EL (cell line): ENCODE measurements at places on chromosomes 11 and 22.

DNA sequence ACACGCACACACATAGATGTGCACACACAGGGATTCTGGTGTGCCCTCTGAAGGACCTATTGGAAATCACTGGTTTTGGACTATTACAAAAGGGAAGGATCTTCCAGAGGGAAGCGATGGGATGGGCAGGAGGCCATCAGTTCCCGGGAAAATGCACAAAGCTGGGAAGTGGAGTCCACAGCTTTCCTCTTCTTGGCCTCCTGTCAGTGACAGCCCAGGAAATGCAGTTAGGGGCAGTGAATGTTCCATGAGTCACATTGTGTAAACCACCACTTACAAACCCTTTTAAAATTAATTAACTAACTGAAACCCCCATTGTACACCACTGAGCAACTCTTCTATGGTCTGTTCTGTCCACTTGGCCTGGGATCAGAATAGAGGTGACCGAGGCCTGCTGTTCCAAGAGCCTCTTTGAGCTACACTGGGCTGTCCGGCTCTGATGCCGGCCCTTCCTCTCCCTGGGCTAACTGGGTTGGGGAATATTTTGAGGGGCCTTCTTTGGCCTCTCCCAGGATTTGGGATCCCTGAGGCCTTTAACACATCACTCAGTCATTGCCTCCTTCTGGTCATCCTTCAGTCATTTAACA lies 137.7 kb downstream of the FEZ1 start:
- peak; percentile 30 for DNase-seq

- DNase-seq: no peak
Observed at GRCh38 chr11:62713343-62713742, 5.9 kb downstream of the GNG3 start.

DNA sequence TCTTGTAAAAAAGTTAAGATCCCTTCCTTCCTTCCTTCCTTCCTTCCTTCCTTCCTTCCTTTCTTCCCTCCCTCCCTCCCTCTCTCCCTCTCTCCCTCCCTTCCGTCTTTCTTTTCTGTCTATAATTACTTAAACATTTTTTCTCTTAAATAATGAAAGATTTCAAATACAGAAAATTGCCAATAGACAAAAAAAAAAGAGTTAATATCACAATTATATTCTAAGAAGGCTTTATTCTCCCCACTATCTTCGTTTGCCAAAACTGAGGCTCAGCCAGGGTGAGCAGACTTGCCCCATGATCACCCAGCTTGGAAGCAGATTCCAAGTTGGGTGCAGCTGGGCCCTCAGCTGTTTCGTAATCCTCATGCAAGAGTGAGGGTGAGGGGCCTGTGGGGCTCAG lies 327 bp upstream of the CACNA1I start:
- DNase-seq: no peak

DNA sequence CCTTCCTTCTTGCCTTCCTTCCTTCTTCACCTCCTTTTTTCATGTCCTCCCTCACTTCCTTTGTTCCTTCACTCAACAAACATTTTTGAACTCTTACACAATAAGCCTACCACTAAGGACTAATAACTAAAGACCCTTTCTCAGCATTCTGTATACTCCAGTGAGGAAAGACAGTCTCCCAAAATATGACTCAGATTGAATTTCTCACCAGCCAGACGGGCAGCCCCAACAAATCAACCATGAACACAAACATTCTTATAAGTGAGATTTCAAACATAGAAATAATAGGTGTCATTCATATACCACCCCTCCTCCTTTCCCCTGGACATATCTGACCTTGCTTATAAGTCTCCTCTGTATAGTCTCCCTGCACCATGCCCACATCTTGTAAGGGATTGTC lies 1079.7 kb downstream of the OPCML start:
- no peak for DNase-seq

- DNase-seq: no peak
Observed at GRCh38 chr11:105183426-105183825, 43.9 kb upstream of the CARD18 start.

- DNase-seq: no peak
Observed at GRCh38 chr11:65382804-65383368, 440 bp upstream of the SLC25A45 start.

DNA sequence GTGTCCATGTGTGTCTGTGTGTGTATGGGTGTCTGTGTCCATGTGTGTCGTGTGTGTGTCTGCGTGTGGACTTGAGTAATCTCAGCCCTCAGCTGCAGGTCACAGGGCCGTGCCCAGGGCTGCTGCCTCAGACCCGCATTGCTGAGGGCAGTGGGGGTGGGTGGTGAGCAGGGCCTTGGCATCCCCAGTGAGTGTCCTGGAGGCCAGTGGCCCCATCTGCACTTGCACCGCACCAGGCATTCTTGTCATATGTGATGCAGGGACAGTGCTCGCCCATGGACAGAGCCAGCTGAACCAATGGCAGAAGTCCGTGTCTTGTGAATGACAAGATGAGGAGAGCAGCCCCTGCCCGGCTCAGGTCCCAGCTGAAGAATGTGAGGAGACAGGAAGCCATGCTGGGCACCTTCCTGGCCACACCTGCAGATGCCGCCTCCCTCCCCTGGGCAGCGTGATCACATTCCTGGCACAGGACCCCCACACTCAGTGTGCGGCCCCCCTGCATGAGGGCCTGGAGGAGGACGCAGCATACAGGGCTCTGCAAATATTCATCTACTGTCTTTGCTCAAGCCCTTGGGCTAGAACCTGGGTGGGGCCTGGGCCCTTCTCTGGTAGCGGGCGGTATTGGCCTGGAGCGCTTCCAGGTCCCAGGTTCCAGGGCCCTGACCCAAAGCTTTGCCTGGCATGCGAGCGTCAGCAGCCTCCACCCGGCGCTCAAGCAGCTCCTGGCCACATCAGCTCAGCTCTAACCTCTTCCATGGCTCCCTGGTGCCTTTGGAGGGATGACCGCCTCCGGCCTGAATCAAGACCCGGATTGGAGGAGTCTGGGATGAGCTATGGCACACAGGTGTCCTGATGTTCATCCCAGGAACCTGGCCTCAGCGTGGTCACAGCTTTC lies 3.9 kb downstream of the ALDH3B2 start:
- DNase-seq: no peak

DNA sequence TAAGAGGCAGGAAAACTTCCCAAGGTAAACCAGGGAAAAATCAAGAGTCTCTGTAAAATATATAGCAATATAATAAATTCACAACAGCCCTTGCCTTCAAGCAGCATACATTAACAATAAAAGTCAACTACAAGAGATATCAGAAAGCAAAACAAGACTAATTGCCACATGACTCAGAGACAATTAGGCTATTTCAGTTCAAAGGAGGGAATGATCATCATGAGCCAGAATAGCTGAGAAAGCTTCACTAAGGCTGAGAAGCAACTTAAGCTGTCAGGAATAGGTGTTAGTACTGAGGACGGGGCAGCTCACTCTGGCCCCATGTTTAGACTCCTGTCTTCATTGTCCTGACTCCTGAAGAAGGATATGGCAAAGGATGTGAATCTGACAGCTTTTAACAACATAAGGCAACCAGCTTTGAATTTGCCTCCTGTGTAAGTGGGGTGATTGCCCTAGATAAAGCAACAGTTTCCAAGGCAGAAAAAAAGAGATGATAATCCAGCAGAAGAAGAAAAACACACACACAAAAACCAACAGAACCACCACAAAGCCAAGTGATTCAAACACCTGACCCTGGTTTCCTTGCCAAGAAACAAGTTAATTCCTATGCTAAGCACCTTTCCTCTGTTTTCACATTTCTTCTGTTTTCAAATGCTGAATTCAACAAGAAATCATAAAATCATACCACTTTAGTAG lies 60.8 kb downstream of the SIK3 start:
- no peak for DNase-seq

GRCh38 chr11:73218830-73219215 lies 742 bp downstream of the P2RY2 start:
- no peak for DNase-seq

DNA sequence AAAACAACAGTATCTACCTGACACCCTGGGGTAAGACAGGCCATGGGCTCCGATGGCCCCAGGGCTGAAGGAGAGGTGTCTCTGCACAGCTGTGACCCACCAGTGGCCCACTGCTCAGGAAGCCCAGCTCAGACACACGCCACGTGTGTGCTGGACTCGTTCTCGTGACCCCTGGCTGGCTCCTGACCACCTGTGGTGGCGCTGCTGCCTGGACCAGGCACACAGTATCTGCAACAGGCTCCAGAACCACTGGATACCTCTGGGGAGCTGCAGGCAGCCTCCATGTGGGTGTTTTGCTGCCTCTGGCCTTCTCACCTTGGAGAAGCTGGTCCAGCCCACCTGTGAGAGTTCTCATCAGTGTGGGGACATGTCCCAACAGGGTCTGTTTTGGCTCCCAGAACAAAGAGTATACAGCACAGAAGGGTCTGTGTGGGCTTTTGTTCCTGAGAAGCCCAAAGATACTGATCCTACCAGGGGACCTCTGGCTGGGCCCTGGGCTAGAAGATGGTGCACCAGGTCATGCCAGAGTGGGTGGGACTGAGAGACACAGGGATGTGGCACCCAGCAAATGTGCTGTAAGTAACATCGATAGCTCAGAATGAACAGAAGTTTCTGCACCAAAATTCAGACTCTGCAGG lies 21.7 kb upstream of the SERPIND1 start:
- no peak for DNase-seq

DNA sequence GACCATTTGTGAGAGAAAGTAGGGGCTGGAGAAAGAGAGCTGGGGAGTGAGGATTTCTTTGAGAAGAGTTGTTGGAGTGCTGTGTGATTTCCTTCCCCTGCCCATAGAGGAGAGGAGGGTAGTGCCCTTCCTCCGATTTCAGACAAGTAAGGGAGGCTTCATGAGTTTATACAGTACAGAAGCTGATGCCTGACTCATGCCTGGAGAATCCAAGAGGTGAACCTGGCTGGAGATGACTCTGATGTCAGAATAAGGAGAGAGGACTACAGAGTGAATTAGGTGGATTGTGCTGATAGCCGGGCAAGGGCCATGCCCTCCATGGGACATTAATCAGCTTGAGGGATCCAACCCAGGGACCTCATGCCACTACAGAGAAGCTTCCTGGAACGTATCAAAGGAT lies 91.6 kb downstream of the FAR1 start:
- DNase-seq: peak; percentile 58

DNA sequence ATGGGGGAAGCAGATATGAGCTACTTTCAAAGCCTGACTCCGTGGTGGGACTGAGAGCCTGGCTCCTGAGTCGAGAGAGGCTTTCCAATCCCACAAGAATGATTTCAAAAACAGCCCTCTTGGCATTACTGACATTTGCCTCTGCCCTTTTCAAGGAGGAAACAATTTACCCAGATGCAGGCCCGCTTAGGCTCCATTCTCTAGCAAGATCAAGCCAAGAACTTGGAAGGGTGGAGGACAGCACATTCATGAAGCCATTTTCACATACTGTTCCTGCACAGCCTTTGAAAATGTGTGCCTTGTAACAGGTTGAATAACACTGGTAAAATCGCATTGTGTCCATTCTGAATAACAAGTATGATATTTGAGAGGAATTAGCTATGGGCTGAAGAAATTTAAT lies 58.2 kb upstream of the EED start:
- no peak for DNase-seq

- peak; percentile 50 for DNase-seq
Observed at GRCh38 chr11:2860636-2861035, 24.9 kb downstream of the CDKN1C start.

GRCh38 chr11:68734111-68734510 lies 17.2 kb downstream of the TESMIN start:
- DNase-seq: no peak

DNA sequence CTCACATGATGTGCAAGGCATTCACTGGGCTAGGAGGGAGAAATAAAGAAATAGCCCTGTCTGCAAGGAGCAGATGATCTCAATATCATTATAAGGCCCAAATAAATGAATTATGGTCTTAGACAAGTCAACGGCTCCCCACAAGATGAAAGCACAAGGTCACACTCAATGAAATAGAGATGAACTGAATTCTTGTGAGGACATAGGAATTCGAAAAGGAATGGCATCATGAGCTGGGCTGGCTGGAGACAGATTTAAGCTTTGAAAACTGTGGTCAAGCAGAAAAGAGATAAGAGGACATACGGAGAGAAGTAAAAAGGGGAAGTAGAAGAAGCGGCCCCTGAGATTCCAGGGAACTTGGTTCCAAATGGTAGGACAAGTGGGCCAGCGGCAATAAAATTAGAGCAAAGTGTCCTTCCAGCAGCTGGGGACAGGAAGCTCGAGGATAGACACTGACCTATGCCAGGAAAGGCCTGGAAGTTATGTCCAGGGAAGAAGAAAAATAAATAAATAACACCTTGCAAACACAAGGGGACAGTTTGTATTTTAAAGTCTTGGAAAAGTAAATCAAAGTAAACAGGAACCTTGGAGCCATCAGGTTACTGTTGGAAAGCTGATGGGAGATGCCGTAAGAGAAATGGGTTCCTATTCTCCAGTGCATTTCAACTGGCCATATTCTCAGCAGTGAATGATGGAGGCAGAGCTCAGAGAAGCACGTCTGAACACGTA lies 37.8 kb downstream of the GALNT18 start:
- no peak for DNase-seq

DNA sequence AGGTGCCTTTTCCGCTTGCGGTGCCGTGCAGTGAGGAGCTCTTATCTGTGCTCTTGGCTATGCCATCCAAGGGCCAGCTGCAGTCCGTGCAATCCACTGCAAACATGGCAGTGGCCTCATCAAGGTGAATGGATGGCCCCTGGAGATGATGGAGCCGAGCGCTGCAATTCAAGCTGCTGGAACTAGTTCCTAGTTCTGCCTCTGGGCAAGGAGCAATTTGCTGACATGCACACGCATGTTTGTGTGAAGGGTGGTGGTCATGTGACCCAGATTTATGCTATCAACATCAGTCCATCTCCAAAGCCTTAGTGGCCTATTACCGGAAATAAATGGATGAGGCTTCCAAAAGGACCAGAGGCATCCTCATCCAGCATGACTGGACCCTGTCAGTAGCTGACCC lies 3.1 kb upstream of the EHD1 start:
- no peak for DNase-seq

GRCh38 chr22:20508815-20509271 lies 1.4 kb downstream of the MED15 start:
- DNase-seq: peak; percentile 24

- no peak for DNase-seq
Observed at GRCh38 chr11:72578051-72578450, 96.2 kb downstream of the PDE2A start.

- DNase-seq: peak; percentile 59
Observed at GRCh38 chr22:22210375-22210774, 34.2 kb upstream of the VPREB1 start.

- no peak for DNase-seq
Observed at GRCh38 chr11:2539371-2540222, 94.8 kb downstream of the KCNQ1 start.

GRCh38 chr22:50563413-50564160 lies 868 bp upstream of the SYCE3 start:
- DNase-seq: no peak

- DNase-seq: peak; percentile 47
Observed at GRCh38 chr22:37907036-37907954, 1.2 kb downstream of the MICALL1 start.

- DNase-seq: peak; percentile 60
Observed at GRCh38 chr11:6443269-6444003, 2.6 kb upstream of the HPX start.
